ENCODE measurements at places on chromosomes 2 and 18.

- no peak for DNase-seq
Observed at GRCh38 chr2:44079686-44080085, 83.9 kb upstream of the LRPPRC start.

DNA sequence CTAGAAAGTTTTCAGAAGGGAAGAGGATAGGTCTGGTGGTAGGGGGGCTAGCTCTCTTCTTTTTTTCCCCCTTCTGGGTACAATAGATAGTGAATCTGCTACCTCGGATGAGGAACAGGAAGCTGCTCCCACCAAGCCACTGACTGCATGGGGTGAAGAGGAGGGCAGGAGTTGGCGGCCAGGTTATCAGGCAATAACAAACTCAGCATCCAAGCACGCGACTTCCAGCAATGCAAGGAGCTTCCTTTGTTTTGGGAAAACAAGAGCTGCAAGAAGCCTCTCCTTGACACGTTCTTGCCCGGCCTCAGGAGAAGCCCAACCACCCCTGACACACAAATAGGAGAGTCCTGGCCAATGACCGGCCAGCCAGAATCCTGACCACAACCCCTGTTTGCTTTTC is 32.2 kb downstream of the NHEJ1 start:
- no peak for DNase-seq

GRCh38 chr2:10919771-10920621 is 8.3 kb downstream of the KCNF1 start:
- DNase-seq = peak; percentile 85

DNA sequence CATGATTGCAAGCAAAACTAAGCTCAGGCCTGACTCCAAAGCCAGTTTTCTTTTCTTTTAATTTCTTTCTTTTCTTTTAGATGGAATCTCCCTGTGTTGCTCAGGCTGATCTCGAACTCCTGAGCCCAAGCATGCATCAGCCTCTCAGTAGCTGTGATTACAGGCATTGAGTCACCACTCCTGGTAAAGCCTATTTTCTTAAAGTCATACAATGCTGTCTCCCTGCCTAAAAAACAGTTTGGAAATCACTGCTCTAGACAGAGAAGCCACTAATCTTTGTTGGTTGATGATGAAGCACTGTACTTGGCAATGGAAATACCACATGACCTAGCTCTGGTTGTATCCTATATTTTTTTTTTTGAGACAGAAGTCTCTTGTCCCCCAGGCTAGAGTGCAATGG is 33.1 kb upstream of the ZNF532 start:
- no peak for DNase-seq

DNA sequence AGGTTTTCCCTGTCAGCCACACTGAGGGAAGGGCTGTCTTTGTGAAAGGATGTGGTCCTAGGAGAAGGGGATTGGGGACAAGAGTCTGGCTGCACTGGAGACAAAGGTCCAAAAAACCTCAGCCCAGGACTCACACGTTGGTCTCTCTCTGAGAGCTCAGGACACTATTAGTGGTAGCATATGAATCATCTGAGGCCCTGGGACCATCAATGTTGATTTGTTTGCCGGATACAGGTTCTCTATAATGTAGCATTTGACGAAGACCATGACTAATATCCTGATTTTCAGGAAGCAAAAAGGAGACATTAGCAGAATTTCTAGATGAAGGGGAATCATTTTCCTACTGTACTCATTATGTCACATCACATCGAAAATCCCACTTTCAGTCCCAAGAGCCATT is 22.2 kb upstream of the DNAH6 start:
- no peak for DNase-seq

DNA sequence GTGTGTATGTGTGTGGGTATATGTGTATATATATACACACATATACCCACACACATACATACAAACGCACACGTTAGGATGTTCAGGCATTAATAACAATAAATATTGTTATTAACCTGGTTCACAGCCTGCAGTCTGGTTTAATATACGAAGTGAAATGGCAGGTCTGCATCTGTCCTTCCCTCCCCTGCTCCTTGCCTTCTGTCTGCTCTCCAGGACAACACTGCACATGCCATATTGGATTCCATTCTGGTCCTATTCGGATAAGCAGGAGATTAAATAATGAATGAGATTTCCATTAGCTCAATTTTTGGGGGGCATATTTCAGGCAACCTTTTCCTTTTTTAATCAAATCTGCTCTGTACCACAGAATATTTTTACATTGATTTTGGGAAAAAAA is 158.0 kb downstream of the CELF4 start:
- no peak for DNase-seq

- DNase-seq = no peak
Observed at GRCh38 chr2:45406621-45407020, 204.4 kb downstream of the SRBD1 start.

DNA sequence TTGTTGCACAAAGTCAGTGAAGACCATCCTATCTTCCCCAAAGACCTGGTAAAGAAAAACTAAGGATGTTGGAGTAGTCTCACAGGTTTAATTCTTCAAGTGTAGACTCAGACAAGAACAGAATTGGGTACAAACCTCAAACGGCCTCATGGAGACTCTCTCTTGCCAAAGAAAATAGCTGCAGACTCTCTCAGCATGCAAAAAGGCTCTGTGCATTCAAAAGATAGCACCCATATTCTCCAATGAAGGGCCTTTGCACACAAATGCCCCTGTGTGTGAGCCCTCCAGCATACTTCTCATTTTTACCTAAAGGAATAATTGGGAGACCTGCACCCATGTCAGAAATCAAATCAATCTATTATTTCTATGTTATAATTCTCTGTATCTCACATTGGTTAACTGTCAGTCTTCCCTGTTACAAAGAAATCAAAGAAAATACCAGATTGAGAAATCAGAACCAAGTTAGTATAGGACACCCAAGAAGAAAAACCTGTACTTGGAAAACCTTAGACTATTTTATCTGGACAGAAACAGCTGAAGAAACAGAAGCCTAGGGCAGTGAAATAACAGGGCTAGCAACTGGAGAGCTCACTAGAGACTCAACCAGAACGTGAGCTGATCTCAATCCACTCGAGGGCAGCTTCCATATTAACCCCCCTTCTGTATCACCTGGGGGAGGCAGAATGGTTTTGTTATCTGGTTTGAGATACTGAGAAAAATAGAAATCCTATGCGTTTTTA is 134.7 kb upstream of the DNAJC10 start:
- DNase-seq = no peak

GRCh38 chr2:197215748-197216360 is 94.7 kb downstream of the ANKRD44 start:
- DNase-seq = no peak

DNA sequence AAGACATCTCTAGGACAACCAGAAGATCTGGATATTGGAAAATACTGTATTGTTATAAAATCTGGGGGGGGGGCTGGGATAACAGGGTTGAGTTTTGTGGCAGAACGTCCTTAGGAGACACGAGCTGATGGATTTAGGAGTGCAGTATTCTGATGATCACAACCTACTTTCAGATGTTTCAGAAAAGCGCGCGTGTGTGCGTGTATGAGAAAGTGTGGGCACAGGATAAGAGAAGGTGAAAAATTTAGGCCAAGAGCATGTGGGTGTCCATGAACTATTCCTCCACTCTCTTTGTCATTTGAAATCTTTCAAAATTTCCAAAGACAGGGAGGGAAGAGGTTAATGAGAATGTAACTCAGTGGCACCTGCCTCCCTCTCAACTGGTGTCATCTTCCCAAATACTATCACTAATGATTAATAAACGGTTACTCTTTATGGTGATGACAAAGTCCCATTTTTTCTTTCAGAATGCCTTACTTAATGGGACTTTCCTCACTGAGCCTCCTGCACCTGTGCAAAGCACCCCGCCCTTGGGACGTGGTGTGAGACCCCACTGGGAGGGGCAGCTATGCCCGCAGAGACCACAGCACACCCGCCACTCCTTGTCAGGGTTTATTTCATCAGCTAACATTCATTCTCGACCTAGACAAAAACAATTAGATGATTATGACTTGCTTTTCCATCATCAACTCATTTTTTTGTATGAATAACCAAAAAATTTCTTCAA is 53.6 kb downstream of the HS6ST1 start:
- DNase-seq = no peak

- no peak for DNase-seq
Observed at GRCh38 chr2:129252781-129253460, 726.5 kb upstream of the RAB6C start.

DNA sequence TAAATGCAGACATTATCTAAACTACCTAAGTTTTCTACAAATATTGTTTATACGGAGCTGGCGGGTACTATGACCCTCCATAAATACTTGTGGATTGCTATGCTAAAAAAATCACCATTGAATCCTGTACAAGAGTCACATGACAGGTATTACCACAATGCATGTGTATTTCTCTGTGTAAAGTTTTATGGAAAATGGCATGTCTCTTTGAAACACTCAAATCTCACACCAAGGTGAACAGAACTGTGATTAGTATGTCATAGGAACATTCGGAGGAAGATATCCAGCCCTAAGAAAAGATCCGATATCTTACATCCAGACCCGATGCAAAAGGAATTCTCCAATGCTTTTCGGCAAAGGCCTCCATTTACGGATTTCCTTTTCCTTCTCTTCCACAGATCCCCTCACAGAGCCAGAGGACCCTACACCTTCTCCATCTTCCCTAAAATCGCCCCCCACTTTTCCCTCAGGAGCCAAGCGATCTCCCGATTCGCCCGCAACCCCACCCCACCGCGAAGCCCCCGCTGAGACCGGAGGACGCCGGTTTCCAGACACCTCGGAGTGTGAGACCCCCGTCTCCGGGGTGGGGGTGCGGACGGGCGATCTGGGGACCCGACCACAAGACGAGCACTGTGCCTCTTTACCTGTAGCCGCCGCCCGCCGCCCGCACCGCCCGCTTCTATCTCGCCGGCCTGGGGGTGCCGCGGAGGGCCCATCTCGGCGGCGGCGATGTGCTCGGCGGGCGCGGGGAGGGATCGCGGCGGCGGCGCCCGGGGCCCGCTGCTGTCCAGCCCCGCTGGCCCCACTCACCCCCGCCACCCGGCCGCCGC is 1.2 kb downstream of the SAP130 start:
- no peak for DNase-seq

GRCh38 chr2:54940723-54941122 is 109.5 kb downstream of the RTN4 start:
- DNase-seq = no peak

GRCh38 chr2:216555274-216555673 is 56.6 kb downstream of the RPL37A start:
- DNase-seq = peak; percentile 18

- no peak for DNase-seq
Observed at GRCh38 chr2:30948857-30949256, 141.6 kb upstream of the CAPN13 start.

DNA sequence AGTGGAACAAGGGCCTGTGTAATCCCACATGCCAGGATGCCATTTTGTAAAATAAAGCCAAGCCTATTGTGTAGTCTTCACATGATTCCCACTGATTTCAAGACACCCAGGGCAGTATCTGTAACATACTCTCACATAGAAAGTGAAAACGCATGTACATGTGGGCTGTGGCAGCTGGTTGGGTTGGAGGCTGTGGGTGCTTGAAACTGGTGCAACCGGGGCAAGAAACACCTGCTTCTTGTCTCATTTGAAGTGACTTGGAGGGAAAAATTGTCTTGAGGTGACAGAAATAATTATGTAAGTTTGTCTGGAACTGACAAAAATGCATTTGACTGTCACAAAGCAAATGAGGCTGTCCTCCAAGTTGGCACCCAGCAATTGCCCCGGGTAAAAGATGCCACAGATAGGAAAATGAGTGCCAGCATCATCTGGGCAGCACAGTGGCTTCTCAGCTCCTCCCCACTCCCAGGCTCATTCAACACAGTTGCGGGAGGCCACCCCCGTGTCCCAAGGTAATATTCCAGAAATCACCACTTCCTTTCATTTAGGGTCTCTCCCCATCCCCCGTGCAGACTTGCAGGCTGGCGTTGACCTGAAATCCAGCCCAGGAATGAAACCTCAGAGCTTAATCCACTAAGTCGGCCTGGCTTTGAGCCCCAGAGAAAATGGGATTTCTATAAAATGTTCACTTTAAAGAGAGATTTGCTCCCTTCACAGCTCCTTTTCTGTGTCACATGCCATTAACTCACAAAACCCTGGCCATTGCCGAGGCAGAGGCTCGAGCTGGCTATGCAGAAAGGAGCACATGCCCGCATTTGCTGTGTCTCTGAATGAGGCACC is 293.9 kb upstream of the PARD3B start:
- DNase-seq = no peak

Measured in COR-L47 (cell line).